NCI-H1436 treated with DMSO at 0.1 percent for 48 hours (cell line): ENCODE measurements at places on chromosomes 16 and 17.

GRCh38 chr16:28821874-28822519 is 802 bp upstream of the ATXN2L start:
- DNase-seq, result no peak

DNA sequence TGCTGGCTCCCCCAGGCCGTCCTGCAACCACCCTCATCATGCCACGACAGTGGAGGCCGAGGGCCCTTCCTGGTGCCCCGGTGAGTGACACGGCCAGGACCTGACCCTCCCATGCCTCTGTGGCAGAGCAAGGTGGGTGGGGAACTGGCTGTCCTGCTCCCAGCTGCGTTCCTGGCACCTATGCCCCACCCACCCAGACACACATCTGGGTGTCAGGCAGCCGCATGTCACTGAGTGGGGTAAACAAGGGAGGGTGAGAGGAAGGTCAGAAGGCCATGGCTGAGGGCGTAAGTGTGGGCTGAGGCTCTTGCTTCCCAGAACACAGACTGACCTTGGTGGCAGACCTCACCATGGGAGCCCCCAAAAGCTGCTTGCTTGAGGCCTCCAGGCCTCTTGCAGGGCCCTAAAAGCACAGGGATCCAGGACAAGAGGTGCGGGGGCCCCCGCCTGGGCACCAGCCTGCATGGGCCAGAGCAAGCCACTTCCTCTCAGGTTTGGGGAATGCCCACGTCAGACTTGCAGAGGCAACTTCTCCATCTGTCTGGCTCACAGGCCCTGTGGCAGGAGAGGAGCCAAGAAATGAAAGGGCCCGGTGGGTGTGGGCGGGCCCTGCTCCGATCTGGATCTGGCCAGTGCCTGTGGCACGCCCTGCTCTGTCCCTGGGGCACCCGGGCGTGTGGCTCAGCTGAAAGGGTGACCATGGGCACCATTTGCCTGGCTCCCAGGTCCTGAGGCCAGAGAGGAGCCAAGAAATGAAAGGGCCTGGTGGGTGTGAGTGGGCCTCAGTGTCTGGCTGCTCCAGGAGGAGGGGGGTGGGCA is 3.9 kb upstream of the CCDC57 start:
- no peak for DNase-seq

- no peak for DNase-seq
These were observed 58.6 kb downstream of the PECAM1 start for GRCh38 chr17:64331931-64332493.

- DNase-seq, result no peak
These were observed 5.0 kb downstream of the TBKBP1 start for GRCh38 chr17:47698749-47699535.

DNA sequence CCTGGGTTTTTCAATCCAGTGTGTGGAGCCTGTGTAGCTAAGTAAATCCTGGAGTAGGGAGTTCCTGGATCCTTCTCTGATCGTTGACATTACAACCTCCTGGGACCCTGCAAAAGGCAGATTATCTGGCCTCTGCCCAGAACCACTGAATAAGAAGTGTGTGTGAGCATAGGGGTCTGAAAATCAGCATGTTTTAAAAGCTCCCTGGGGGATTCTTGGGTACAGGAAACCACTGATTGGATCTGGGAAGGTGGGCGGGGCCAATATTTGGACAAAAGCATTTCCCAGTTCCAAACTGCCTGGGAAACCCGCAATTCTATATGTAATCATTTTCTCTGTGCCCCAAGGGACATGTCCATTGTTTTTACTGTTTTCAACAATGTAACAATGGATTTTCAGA is 27.2 kb upstream of the BEAN1 start:
- DNase-seq, result peak; percentile 24

GRCh38 chr16:87344931-87345631 is 27.9 kb upstream of the C16orf95 start:
- DNase-seq, result no peak

- DNase-seq, result no peak
These were observed 485 bp downstream of the DYNLL2 start for GRCh38 chr17:58083491-58084316.

DNA sequence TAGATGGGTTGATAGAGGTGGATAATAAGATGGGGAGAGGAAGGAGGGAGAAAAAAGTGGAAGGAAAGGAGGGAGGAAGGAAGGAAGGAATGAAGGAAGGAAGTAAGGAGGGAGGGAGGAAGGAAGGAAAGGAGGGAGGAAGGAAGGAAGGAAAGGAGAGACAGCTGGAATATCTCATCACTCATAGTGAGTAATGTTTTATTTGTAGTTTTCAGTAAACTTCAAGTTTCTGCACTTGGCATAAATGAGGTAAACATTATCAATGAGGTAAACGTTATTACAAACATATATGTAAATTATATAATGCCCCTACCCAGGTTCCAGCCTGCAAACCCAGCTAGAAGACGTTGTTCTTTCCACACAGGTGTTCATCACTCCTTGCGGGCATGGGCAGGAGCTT is 89.8 kb upstream of the XYLT1 start:
- no peak for DNase-seq
